BJ (cell line): ENCODE measurements at places on chromosomes 7 and 10.

DNA sequence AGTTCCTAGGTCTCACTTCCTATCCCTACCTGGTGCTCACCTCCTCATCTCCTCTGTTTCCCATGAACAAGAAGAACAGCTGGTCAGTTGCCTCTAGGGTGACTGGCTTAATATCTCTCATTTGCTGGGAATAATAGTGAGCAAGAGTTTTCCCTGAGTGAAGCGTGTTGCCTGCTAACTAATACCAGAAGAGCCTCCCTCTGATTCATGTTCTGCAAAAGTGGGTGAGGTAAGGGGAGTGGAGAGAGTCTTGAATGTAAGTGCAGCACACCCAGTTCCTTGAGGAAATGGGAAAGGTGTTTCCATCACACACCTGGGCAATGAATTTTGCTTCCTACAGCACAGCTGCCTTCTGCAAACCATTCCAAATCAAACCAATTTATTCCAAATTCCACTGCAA lies 29.6 kb downstream of the FZD1 start:
- DNase-seq = no peak

GRCh38 chr7:128447941-128448564 lies 7.6 kb upstream of the HILPDA start:
- no peak for DNase-seq

GRCh38 chr7:25194036-25194435 lies 34.2 kb downstream of the NPVF start:
- DNase-seq = no peak

DNA sequence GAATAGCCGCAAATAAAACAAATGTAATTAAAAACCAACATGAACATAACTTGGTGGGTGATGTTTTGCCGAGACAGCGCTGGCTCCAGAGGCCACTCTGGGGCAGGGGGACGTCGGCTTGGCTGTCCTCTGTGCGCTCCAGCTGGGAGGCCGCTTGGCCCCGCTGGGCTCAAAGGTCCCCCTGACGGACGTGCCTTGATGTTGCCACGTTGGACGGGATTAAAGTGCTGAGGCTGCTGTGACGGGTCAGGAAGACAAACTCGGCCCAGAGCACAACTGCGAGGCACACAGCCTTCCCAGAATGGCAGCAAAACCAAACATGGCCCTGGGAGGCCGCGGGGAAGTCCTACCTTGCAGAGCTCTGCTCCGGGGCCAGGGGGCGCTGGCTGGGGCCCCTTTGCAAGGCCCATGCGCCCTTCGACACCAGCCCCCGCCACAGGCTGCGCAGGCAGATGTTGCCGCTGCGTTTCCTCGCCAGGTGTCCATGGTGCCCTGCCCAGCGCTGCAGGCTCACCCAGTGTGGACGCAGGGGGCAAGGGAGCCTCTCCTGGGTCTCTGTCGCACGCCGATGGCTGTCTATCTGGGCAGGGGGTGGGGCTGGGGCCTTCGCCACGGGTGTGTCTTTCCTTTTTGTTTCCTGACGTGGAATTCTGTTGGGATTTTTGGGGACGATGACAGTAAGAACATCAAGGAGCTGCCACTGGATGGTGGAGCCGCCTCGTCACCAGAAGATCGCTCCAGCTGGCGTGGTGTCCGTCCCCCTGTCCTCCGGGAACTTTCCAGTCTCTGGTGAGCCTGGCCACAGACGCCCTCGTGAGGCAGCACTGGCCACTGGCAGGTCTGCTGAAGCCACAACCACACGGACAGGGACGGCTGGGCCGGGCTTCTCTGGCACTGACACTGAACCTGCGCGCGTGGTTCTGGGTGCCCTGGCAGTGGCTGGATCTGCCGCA lies 99.6 kb upstream of the DIP2C start:
- DNase-seq = no peak

- no peak for DNase-seq
These were observed at the start of gene ACSM6 for GRCh38 chr10:95193944-95194343. TSS of gene ACSM6 (plus strand) at chr10:95194238. CDS start at chr10:95194486, 248 bp downstream.

- no peak for DNase-seq
These were observed 14.6 kb downstream of the PARP12 start for GRCh38 chr7:140048138-140048537.

DNA sequence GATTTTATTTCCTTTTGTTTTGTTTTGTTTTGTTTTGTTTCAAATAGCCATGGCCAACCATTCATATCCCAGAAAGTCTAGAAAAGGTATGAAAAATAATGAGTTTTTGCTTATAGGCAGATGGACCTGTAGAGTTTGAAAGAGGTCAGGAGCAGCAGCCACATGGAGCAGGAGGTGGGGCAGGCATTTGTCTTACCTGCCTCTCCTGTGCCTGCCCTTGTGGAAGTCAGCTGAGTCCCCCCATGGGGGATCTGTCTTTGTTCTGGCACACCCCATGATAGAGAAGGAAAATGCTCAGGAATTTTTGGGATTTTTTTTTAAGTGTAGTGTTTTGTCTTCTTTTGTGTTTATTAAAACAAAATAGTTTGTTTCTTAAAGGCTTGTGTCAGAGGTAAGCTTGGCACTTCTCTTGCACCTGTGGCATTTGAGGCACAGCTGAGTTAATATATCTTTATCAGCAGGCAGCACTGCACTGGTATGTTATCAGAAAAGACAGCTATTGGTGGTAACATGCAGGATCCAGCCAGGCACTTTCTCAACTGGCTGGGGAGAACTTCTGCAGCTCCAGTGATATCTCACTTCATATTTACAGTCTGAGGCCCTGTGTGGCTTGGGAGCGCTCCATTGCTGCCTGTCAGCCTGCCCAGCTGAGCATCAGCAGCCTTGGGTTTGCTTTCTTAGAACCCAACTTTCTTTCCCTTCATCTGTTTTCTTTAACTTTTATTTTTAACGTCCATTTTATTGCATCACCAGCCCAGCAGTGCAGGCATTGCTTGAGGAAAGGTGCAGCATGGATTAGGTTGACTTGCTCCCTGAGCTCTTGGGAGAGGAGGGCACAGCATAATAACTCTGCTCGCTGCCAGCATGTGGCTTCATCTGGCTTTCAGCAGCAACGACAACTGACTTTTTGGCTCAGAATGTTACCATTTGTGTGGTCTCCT lies 44.4 kb downstream of the LRRC4 start:
- DNase-seq = no peak

DNA sequence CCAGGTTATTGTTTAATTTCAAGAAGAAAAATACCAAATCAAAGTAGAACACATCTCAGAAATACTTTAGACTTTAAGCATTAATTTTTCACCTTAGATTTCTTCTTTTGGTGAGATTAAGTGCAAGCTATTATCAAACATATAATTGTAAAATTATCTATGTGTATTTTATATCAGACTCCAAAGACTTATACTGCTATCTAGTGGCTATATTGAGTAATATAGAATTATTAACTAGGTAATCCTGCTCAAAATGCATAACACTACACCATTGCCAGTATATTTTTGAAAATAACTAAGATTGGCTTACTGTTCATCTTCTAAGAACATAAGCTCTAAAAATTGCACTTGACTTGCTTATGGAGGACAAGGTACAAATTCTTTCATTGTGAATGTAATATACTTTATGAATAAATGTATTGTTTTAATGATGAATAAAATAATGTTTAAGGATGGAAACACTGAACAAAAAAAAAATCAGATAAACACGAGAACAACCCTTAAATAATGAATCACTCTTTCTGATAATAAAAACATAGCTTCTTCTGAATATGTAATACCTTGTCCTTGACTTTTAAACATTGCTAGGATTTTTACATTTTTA lies 86.7 kb upstream of the GNAI1 start:
- no peak for DNase-seq

- no peak for DNase-seq
These were observed 598 bp downstream of the VIPR2 start for GRCh38 chr7:159143780-159144757.

DNA sequence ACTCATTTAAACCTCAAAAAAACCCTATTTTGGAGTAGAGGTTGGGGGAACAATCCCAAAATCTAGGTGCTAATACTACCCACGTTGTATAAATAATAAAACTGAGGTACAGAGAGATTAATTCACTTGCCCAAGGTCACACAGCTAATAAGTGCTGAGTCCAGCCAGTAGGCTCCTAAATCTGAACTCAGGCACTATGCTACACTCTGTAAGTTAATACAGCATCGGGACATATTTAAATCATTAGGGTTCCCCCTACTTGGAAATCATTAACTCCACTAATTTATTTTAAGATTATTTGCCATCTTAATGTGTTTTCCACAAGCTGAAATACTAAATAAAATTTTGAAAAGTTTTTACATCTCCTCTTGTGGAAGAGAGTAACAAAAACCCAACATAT lies 24.2 kb downstream of the PIP4K2A start:
- no peak for DNase-seq

DNA sequence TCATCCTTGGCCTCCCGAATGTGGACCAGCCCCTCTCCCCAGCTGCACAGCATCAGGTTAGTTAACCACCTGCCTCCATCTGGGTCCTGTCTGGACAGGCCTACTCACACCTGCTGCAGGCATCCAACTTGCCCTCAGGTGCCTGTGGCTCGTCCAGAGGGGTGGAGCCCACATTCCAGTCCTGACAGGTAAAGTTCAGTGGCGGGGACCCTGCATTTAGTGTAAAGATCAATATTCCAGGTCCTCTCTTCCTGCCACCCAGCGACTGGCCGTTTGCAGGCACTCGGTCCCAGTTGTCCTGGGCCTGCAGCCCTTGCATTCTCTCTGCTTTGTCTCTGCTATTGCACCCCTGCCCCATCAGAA lies 15.0 kb downstream of the HTRA1 start:
- DNase-seq = no peak

DNA sequence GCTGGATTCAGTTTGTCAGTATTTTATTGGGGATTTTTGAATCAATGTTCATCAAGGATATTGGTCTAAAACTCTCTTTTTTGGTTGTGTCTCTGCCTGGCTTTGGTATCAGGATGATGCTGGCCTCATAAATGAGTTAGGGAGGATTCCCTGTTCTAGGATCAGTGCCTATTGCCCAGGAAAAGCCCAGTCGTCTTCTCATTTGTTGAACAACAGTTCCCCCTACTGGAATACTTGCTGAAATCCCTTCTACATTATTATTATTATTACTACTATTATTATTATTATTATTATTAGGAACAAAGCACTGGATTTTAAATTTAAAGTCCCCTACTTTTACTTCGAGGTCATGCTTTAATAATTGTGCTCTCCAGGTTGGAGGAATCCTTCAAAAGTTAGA lies 528.9 kb downstream of the MAGI2 start:
- DNase-seq = no peak

DNA sequence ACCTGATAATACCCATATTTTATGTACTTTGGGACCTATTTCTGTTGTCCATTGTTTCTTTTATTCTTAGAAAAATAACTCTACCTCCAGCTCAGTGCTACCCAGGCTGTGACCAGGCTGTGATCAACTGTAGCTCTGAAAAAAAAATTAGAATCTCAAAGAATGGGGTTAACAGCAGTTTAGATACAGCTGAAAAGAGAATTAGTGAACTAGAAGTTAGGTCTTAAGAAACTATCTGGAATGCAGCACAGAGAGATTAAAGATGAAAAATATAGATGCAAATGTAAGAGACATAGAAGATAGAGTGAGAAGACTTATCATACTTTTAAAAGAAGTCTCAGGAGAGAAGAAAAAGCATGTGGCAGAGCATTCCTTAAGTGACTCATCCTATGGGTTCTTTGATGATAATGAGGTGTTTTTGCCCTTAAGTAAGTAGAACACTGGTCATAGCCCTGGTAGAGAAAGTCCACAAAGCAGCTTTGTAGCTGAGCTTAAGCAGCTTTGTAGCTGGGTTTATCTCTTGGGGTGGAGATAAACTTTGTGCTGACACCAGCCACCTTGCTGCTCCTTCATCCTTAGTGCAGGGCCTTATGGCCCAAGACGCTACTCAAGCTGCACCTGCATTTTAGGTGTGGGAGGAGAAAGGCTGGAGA lies 27.3 kb upstream of the SFRP5 start:
- no peak for DNase-seq

DNA sequence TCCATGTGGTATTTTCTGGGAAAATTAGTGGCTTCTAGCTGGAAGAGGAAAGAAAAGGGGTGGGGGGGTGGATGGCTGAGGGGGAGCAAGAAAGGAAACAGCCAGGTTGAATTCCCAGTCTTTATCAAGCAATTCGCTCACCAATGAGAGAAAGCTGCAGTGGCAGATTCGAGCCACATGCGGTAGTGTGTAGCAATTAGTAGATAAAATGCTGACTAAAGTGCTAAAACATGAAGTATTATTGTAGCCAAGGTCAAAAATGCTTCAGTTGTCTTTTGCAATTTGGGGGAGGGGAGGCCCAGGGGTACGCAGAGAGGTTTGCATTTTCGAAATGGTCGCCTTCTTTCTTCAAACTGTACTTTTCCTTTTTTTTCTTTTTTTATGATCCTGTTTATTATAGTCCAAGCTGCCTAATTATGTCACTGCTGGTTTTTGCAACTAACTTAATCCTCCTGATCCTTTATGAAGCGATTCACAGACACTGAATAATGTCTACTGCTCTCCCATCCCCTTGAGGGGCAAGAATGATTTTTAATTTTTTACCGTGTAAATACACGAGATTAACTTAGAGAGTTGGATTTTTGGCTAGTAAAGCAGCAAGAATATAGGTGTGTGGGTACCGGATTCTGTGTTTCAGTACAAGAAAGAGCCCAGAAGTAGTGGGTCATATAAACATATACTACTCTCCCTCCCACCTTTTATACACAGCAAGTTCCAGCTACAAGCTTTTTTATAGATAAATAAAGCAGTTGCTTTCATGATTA lies 3.6 kb upstream of the ARID5B start:
- no peak for DNase-seq

- no peak for DNase-seq
These were observed 20.9 kb downstream of the SLC29A3 start for GRCh38 chr10:71339796-71340589.

DNA sequence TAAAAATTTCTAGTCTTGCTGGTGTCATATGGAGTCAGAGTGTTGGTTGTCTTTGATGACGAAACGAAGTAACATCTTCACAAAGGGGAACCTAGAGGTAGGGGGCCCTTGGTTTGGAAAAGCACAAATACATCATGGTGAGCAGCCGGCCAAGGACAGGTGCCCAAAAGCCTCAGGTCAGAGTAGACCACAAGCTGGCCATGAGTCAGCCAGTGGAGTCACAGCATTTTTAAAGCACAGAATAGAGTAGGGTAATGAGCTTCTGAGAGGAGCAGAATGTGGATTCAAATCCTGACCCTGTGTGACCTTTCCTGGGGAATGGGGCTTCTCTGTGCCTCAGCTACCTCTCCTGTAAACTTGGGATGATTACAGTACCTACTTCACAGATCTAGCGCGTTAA lies 5.3 kb downstream of the CAMK2B start:
- DNase-seq = no peak

DNA sequence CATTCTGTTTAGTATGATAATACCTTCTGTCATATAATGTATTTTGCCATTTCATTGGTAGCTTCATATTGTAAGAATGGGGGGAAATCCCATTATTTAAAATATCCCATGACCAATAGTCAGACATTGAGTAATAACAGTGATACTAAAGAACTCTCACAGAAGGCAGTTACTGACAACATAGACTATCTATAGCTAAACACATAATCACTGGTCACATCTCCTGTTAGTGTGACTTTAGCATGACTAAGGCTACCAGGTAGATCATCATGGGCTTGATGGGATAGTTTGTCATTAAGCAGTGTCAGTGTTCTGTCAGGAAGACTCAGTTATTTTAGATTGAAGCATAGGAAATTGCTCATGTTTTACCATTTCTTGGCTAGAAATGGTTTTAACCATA lies 16.4 kb downstream of the OPN1SW start:
- no peak for DNase-seq

- no peak for DNase-seq
These were observed 260.5 kb downstream of the PRPF18 start for GRCh38 chr10:13847201-13847631.

GRCh38 chr10:120177330-120177729 lies 279.7 kb upstream of the PLPP4 start:
- DNase-seq = no peak
